ENCODE measurements at places on chromosomes 2 and 18.

- DNase-seq: no peak
Measured at GRCh38 chr2:52077159-52077558, 1045.2 kb upstream of the NRXN1 start.

DNA sequence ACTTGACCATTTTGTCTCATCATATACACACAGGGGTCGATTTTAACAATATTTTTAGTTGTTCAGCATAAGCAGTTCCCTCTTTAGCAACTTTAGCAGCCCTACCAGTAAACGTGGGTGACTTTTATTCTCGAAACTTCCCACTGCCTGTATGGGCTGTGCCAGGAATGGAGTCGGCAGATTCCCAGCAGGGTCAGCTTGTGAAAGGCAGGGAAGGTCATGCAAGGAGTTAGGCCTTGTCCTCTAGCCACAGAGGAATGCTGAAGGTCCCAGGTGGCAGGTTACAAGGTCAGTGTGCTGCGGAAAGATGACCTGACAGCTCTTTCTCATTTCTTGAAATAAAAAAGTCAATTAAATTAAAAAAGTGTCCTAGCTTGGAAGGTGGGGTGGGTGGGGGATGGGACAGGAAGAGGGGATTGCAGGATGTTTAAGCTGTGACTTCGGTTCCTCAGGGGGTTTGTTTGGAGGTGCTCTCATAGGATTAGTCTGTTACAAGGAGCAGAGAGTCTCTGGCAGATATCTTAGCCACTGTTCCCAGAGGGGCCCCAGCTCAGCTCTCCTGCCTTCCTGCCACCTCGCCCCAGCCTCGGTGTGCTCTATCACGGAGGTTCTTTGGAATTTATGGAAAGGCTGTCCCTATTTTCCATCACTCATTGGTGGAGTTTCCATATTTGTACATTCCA is 21.4 kb downstream of the DRC1 start:
- DNase-seq: no peak

DNA sequence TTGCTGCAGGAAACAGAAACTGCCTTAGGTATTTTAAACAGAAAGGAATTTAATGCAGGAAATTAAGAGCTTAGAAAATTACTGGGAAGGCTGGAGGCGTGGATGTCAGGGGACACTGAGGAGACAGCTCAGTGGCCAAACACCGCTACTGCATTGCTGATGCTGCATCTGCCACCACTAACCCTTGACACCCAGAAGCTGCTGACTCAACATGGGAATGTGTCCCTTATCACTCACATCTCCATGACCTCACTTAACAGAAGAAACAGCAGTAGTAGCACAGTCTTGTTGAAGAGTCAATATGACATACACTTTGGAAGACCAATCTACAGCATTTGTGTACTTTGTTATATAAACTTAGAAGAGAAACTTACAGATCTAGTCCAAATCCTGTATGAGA is 906.1 kb downstream of the SLC4A3 start:
- DNase-seq: no peak

DNA sequence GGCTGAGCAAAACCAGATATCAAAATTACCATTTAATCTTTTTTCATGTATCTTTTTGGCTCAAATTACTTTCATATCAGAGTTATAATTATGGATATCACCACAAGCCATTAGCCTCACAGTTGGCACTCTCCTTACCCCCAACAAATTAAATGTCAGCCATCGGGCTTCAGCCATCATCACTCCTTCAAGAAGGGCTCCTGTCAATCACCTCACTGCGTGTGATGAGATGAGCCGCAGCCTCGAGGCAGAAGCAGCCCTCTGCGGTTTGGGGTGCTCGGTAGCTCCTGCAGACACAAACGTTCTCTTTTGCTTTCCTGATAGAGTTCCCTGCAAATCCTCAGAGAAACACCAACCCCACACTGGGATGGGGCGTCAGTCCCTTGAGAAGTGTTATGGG is 94.1 kb downstream of the DNER start:
- no peak for DNase-seq

DNA sequence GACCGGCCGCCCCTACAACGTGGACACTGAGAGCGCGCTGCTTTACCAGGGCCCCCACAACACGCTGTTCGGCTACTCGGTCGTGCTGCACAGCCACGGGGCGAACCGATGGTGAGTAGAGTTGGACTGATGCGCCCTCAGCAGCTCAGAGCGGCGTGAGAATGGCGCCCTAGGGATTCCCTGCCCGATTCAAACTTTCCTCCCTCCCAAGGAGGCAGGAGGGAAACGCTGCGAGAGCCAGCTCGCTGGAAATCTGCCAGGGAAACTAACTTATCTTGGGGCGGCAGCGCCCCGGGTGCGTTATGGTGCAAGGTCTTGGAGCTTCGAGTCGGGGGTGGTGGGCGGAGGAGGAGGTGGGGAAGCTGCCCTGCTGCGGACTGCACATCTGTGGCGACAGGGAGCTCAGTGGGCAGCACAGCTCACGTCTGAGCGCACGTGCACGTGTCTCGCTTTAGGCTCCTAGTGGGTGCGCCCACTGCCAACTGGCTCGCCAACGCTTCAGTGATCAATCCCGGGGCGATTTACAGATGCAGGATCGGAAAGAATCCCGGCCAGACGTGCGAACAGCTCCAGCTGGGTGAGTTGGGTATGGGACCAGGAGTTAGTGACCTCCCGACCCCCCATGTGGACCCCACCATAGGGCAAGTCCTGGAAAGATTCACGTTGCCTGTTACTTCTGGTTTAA is 697 bp downstream of the ITGA4 start:
- DNase-seq: peak; percentile 46

DNA sequence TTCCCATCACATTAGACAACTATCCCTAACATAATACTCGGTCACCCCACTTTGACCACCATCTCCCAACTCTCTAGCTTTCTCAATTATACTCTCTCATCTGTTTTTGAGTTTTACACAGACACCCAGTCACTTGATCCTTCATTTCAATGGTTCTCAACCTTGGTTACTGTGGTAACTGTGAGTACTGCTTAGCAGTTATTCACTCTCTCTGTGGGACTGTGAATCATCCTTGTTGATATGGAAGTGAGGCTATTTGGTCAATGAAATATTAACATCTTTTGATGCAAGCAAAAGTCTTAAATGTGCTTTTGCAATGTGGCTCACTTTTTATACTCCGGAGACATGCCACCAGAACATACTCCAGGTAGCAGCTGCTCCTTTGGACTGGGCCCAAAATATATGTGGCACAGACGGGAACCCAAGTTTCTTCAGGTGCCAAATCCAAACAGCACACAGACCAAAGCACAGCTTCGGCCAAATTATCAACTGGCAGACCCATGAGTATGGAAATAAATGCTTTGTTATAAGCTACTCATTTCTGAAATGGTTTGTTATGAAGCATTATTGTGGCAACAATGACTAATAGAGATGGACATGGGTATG is 75.0 kb upstream of the SLC25A52 start:
- DNase-seq: no peak

GRCh38 chr2:61017556-61018317 is at the start of the genes PEX13 and PUS10:
Gene PEX13, plus strand, starts transcription at chr2:61017720. Its CDS starts 40 bp downstream, at chr2:61017760.
Gene PUS10, minus strand, starts transcription at chr2:61018255. Its CDS starts 6,365 bp downstream, at chr2:61011890.
- DNase-seq: no peak

DNA sequence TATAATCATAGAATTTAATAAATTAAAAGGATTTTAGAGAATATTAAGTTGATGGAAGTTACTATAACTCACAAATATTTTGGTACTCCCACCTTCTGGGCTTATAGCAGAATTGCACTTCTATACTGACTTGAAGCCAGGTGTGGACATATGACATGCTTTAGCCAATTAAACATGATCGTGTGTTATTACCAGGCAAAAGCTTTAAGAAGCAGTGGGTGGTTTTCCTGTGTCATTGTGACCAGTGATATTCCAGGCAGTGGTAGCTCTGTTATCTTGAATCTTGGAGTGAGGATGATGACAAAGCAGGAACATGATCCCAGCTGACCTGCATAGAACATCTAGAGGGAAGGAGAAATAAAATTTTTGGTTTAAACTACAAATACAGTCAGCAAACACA is 370.9 kb upstream of the ZEB2 start:
- no peak for DNase-seq

DNA sequence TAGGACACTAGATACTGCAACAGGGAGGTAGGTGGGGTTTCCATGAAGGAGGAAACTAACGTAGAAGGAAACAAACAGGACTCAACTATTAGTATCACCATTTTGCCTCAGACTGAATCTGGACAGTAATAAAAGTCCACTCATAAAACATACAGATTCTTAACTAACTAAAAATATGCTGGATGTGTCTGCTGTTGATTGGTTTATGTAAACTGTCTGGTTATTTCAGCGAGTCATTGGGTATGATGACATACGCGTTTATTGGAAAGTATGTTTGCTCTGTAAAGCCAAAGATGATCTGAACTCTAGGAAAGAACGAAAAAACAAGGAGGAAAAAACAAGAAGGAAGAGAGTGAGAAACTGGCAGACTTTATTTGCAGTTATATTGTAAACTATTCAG is 1816.1 kb upstream of the LRRTM1 start:
- no peak for DNase-seq

- DNase-seq: no peak
Measured at GRCh38 chr2:217932803-217933616, 69.8 kb downstream of the TNS1 start.

DNA sequence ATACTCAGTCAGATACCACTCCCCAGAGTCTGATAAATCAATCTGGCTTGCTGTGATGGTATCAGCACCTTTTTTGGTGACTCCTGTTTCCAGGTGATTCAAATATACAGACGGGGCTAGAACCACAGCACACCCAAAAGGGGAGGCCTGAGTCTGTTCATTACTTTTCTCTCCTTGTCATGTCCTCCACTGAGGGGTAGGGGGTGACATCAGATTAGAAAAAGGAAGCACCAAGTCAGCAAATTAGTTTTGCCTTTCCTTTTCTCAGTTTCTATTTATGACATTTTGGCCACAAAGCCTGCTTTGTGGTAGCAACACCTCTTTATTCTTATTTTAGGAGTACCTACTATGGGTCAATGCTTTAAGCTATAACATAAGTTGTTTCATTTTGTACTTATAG is 127.4 kb downstream of the CCDC102B start:
- DNase-seq: no peak

DNA sequence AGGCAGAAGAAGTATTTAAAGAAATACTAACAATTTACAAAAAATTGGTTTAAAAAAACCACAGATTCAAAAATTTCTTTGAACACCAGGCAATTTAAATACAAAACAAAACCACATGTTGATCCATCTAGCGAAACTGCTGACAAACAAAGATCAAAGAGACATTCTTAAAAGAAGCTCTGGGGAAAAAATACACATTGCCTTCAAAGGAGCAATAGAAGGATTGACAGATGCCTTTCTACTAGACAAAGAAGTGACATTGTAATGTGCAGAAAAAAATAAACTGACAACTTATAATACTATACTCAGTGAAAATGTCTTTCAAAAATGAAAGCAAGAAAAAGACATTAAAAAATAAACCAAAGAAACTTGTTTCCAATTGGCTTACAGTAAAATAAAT is 12.6 kb upstream of the EIF2AK3 start:
- no peak for DNase-seq

- peak; percentile 58 for DNase-seq
Measured at GRCh38 chr2:101120124-101120996, 30.8 kb downstream of the TBC1D8 start.

DNA sequence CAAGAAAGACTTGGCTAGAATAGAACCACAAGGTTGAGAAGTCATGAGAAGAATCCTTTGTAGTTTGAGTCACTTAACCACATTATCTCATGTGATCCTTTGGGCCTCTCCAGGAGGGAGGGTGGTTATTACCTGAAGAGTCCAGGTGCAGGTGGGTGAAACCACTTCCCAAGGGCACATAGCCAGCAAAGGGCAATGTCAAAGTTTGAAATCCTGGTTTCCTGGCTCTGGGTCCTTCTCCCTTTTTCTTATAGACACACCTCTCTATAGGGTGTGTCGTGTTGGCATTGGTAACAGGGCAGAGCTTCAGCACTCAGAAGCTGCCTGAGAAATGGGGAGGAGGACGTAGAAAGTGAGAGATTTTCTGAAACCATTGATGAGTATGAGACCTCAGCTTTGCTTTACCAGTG is 137.9 kb downstream of the MGAT5 start:
- no peak for DNase-seq

GRCh38 chr18:48814490-48815178 is 136.1 kb downstream of the SMAD7 start:
- DNase-seq: no peak

DNA sequence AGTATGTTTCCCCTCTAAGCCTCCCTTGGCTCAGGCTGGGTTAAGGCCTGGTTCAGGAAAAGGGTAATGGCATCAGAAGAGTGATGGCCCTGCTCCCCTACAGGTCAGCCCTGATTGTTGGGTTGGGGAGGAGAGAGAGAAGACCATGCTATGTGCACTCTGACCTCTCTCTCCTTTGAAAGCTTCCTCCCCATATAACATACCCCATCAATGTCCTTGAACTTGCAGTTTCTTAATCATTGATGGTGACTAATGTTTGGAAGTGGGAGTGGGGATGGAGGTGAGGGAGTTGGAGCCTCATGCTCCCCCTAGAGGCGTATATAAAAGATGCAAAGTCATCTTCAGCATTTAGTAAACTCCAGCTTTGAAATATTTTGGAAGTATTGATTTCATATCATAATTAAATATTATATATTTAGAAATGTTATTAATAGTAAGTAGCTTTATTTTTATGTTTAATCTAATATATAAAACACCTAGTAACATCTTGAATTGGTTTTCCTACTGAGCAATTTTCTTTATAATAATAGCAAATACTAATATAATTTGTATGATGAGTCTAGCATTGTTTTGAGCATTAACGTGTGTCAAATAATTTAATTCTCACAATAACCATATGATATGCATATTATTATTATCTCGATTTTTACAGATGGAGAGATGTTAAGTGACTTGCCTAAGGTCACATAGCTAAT is 8.8 kb downstream of the PLCL1 start:
- DNase-seq: no peak

GRCh38 chr2:209322905-209323512 is 100.8 kb upstream of the MAP2 start:
- DNase-seq: no peak

- peak; percentile 72 for DNase-seq
Measured at GRCh38 chr2:64165706-64166105, 21.5 kb upstream of the PELI1 start.

DNA sequence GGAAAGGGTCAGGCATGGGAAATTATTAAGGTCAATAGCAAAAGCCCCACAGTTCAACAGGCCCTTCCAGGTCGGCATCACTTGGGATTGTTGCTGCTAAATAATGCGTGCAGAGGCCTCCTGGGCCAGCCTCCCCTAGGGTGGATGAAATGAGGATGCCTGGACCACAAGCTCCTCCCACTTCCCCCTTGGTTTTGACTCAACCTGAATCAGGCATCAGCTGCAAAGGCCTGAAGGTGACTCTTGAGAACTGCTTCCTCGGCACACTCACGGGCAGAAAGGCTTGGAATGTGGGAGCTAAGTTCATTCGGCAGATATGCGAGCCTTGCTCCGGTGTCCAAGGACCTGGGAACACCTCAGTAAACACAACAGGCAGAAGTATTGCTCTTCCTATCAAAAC is 69.3 kb downstream of the MBP start:
- DNase-seq: no peak

DNA sequence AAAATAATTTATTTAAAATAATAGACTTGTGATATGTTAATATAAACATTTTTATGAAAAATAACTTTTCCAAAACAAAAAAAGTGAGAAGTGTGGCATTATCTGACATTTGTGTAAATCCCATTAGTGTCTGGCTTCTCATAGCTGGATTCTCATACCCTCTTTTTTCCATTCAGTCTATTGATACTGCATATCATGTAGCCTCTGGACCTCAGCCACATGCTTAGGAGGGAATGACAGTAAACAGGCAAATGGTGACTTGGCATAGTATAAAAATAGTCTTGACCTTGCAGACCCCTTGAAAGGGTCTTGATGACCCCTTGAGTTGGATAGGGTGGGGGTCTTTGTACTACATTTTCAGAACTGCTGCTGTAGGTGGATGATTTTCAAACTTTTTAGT is 29.2 kb downstream of the GALNT1 start:
- no peak for DNase-seq

GRCh38 chr2:109172556-109173105 is 43.6 kb downstream of the SH3RF3 start:
- no peak for DNase-seq

All from HS-5 (cell line).